HCT116 (cell line): ENCODE measurements at places on chromosomes 1 and 21.

GRCh38 chr1:1916851-1917251, 1.8 kb downstream of the CALML6 start:
- DNase-seq: no peak

DNA sequence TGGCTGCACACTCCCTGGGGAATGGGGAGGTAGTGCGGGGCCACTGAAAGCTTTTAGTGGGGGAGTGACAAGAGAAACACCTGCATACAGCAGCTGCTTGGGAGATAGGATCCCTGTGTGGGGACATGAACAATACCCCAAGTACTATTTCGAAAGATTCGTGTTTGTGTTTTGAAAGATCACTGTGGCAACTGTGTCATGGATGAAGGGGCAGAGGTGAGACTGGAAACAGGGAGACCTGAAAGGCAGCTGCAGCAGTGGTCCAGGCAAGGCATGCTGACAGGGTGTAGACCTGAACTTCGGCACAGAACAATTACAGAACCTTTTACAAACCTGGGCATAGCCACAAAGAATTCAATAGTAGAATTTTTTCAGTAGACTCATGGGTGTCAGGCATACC, 32.9 kb downstream of the TENT5C start:
- no peak for DNase-seq

DNA sequence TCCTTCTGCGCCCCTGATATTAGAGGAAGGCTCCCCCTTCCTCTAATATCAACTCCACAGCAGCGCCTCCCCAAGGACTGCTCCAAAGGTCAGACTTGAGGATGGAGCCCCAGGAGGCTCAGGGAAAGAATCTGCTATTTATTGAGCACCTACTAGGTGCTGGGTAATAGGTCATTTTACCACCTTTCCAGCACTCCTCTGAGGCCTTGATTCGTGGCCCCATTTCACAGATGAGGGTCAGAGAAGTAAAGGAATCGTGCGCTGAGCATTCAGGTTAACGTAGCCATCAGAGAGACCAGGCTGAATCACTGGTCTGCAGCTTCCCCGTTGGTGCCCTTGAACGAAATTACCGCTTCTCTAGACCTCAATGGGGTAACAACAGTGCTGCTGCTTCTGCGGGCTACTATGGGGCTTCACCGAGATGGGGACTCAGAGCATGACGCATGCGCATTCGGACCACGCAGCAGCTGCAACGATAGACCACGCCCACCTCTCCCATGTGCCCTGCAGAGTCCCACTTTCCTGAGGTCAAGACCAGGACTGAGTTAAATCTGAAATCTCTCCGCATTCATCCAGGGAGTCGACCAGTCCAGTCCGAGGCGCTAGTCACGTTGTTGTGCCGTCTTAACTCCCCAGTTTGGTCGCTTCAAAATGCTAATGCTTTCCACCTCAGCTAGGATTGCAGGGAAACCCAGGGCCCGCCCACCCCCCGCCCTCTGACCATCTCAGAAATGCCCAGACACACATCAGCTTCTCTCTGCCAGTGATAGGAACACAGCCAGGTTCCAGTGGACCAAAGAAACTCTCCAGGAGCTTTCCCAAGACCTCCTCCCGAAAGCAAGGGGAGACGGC, 12.9 kb downstream of the CAMK2N1 start:
- no peak for DNase-seq

DNA sequence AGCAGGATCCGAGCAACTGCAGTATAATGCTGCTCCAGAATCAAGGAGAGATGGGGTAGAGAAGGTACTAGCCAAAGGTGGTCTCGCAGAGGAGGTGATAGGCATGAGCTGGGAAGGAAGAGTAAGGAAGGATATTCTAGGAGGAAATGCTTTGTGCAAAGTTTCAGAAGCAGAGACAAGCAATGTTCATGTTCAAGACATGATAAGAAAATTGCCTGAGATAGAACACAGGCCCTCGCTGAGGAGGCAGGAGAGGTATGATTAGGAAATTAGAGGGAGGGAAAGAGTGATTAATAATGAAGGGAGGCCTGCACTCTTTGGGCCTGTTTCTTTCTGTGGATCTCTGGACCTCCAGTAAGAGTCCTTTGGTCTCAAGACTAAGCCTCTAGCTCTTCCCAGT, 12.9 kb upstream of the ETV3 start:
- DNase-seq: no peak

DNA sequence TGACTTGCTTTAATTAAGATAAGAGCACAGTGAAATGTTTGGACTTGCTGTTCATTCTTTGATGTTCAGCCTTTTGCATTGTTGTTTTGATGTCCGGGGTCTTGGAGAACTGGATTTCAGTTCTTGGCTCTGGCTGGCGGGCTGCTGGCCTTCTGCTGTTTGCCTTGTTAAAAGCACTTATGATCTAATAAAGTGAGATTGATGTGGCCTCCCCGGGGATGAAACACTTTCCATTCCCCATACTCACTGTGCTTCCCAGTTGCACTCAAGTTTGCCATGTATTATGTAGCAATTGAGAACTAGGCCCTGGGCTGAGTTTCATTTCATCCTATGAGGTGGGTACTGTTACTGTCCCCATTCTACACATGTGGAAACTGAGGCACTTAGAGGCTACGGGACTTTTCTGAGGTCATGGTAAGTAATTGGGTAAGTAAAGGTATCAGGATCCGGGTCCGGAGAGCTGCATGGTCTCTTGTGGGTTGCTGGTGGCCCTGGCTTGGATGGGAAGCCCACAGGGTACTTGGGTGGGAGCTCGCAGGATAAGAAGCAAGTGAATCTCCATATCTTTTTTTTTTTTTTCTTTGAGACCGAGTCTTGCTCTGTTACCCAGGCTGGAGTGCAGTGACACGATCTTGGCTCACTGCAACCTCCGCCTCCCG, 127.7 kb upstream of the ZBTB40 start:
- DNase-seq: no peak

- DNase-seq: no peak
Observed at GRCh38 chr1:94798054-94798453, 22.1 kb upstream of the SLC44A3 start.

- no peak for DNase-seq
Observed at GRCh38 chr1:36471830-36472641, 7.9 kb upstream of the MRPS15 start.

- no peak for DNase-seq
Observed at GRCh38 chr1:246658567-246658966, 65.6 kb upstream of the SCCPDH start.

DNA sequence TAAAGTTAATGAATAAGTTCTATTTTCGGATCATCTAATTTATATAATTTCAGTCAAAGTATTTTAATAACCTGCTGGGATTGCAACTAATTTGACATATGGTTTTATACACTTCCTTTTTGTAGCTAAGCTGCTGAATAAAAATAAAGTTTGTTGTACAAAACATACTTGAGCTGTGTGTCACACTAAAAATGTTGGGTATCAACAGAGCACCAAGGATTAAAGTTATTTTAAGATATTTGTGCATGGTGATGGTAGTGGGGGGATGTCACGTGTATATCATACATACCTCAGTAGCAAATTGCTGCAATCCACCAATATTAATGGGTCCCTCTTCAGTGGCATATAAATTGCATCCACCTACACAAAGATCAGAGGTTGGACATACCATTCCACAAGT, 199.6 kb downstream of the DPYD start:
- DNase-seq: no peak

- DNase-seq: no peak
Observed at GRCh38 chr1:48396208-48396607, 75.8 kb downstream of the SPATA6 start.

DNA sequence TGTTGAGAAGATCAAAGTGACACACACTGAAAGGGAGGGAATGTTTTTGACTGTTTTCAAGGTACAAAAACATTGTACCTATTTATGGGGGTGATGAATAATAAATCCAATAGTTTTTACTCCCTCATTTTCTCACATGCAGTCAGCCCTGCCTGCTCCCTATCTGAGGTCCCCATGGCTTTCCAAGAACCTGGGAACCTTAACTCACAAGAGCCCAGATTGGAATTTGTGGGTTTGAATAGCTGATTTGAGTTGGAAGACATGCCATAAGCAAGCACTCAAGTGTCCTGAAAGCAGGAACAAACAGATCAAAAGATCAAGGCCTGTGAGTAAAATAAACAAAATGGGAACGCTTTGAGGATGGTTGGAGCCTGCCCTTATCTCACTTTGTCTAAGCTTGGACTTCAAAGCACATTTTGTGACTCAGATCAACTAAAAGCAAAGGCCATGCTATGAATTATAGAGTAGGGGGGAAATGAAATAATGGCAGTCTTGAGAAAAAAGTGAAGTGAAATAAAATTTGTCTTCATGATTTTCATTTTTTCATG, 136.6 kb downstream of the LYPLAL1 start:
- peak; percentile 44 for DNase-seq

DNA sequence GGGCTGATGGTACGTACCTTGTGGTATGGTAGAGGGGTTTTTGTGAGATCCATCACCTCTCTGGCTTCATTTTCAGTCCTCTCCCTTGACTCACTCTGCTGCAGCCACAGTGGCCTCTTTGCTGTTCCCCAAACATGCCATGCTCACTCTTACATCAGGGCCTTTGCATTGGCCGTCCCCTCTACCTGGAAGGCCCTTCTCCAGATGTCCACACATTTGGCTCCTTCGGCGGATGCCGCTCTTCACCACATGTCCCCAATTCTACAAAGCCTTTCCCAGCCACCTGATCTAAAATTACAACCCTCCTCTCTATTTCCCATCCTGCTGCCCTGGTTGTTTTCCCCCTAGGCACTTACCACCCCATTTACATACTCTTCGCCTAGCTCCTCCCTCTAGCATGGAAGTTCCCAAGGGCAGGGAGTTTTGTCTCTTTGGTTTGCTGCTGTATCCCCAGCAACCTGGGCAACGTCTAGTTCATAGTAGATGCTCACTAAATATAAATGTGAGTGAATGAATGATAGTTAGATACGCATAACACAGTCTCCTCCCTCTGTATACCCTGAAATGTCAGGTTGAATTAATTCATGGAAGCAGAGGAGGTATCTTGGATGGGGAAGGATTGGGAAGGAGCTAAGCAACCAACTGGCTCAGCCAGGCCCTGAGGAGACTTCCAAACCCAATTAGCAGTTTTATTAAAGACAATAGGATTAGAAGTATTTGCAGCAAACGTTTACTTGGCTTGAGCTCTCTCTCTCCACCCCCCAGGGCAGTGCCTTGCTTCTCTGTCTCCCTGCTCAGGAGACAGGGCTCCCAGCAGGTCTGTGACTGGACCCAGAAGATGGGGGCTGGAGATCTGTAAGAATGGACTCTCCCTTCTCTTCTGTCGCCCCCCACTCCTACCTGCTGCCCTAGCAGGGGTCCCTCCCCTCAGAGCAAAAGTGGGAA, 264.2 kb downstream of the GRIK3 start:
- DNase-seq: no peak

DNA sequence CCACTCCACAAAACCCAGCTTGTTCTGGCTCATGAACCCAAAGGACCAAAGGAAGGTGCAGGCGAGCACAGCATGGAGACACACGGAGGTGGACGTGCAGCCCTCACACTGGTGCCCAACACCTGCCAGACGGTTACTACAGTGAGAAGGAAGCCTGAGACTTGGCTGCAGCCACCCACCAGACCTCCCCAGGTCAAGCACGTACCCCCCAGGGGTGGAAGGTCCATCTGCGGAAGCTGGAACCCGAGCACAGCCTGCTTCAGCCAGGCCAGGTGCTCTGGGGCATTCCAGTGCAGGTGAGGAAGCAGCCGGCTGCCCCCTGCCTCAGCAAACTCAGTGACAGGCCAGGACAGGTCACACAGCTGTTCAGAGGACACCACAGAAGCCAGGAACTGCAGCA, 16.0 kb upstream of the LSS start:
- DNase-seq: no peak

DNA sequence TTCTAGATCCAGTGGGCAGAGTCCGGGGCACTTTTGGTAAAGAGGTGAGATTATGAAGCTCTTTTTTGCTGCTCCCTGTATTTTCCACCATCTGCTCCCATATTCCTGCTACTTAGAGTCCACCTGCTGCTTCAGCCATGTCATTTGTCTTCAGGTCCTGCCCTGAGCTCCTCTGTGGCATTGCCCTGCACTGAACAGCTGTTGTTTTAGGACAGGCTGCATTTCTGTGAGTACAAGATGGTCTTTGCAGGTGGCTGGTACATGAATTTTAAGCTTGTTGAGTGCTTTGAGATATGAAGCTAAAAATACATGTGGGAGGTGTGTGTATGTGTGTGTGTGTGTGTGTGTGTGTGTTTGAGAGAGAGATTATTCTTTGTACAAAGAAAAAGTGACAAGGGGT, 21.9 kb downstream of the MT1HL1 start:
- no peak for DNase-seq

DNA sequence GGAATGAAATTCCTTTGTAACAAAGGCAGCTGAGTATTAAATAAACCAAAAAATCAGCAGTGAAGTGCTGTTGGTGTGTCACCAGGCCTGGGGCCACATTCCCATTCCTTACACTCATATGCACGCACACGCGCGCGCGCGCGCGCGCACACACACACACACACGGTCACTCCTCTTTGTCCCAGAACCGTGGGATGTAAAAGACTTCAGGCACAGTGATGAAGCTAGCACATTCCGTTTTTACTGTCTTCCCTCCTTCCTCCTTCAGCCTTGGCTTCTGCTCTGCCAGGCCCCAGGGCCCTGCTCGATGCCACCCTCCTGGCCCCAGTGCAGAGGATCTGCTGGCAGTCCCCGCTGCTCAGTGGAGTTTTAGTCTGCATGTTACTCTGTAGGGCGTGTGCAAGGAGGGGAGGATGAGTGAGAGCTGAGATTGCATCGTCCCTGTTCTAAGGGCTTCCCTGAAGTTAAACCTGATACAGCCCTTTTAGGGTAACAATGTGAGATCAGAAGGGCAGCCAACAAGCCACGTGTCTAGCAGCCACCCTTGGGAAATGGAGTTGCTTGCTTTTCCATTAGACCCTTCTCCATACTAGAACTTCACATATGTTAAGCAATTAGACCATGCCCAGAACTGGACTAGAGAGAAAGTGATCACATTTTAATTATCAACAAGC, 71.7 kb upstream of the WDR26 start:
- DNase-seq: no peak

GRCh38 chr21:39159342-39160063, 23.7 kb downstream of the PSMG1 start:
- no peak for DNase-seq

DNA sequence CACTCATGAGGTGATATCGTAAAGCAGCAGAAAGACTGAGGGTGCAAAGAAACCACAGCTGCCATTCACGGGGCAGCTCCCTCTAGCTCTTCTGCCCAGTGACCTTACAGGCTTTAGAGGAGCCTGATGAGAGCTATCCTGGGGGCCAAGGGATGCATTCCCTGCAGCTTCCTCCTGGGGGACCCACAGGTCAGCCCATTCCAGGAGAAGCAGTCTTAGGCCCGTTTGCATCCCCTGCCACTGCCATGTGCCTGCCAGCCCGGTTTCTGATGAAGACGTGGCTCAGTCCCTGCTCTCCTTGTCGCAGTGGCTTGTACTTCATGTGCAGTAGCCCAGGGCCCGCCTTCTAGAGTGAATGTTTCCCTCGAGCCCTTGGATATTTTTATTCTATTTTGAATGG, 22.8 kb downstream of the ATP5PO start:
- DNase-seq: no peak

- no peak for DNase-seq
Observed at GRCh38 chr21:16633831-16634459, 878.9 kb upstream of the CXADR start.

GRCh38 chr1:153040950-153041631, at the start of gene SPRR2D:
TSS of gene SPRR2D (minus strand) at chr1:153041120. CDS start at chr1:153040346, 774 bp downstream.
- peak; percentile 31 for DNase-seq
